ENCODE measurements at places on chromosomes 11 and 22. TPM values are rescaled to one million over a fixed set of nuclear protein-coding genes. Genes with fewer than 3 reads are reported as not detected.

DNA sequence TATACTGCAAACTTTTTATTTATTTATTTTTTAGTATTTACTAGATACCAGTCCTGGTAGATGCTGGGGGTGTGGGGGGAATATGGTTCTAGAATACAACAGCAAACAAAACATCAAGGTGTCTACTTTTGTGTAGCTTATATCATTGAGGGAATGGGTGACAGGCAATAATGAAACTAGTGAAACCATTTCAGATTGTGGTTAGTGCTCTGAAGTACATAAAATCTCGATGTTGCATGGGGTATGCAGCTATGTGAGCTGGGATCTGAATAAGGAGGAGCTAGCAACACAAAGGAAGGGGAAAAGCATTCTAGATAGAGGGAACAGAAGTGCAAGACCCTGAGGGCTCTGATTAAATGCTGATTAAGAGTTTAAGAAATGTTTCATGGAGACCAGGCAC, 103.5 kb downstream of the WT1 start:
- peaks cover 4% of the 10 kb centered on the region for H3K4me1 ChIP-seq
- no peak overlapping the region for H3K4me3 ChIP-seq
- H3K27me3 ChIP-seq = no peaks in the 10 kb centered on the region
- DNase-seq = no peak
- no peaks in the 10 kb centered on the region for H3K36me3 ChIP-seq

DNA sequence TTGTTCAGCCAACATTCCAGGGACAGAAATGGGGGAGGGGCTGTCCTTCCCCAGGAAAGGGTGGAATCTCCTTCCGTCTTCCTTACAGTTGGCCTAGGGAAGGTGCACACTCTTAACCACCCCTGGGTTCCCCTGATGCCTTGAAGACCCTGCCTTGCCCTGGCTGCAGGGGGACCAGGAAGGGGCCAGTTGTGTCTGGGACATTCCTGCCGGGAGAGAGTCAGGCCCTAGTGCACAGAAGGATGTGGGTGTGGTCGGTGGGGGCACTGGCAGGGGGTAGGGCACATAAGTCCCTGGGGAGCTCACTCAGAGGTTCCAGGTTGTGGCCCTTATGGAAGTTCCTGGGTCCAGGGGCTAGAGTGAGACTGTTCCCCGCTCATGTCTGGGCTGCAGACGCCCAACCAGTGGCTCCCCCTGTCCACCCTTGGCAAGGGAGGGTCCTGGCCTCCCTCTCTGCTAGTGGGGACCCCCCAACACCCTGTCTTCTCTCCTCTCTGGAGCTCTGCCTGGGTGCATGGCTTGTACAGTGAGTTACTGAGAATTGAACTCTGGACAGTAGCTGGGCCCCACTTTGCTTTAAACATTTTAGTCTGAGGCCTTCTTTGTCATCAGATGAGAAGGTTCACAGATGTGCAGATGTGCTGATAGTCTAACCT, 2.0 kb upstream of the APOBEC3A start:
- H3K4me1 ChIP-seq = no peaks in the 10 kb centered on the region
- 0 out of 2 replicates have a peak, but pooled peaks cover 2% of the 10 kb centered on the region for H3K27me3 ChIP-seq
- no peak for DNase-seq
- H3K36me3 ChIP-seq = no peaks in the 10 kb centered on the region
- no peak overlapping the region for H3K4me3 ChIP-seq

- no peak overlapping the region for H3K27ac ChIP-seq
- H3K4me3 ChIP-seq = no peak overlapping the region
- no peaks in the 10 kb centered on the region for H3K36me3 ChIP-seq
- DNase-seq = no peak
- no peaks in the 10 kb centered on the region for H3K4me1 ChIP-seq
- H3K27me3 ChIP-seq = no peaks in the 10 kb centered on the region
Observed at GRCh38 chr11:128424851-128425285, 162.5 kb downstream of the ETS1 start.

- no peak overlapping the region for H3K27ac ChIP-seq
- H3K4me1 ChIP-seq = peaks cover 4% of the 10 kb centered on the region
- H3K4me3 ChIP-seq = no peak overlapping the region
- H3K27me3 ChIP-seq = peaks cover 6% of the 10 kb centered on the region
Observed at GRCh38 chr11:45368697-45369096, 82.6 kb upstream of the SYT13 start.

DNA sequence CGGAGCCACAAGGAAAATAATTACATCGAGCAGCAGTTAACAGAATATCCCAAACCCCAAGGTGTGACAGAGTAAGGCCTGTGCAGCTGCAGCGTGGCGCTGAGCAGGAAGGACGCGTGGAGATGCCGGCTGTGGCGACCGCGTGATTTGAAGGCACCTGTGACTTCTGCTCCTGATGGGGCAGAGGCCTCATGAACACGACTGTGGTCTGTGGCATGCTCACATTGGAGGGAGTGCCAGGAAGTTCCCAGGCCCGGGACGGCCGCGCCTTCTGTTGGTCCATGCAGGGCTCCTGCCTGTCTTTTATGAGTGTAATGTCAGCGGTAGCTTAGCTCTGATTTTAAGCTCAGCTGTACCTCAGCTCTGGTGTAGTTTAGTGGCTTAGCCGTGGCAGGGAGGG, 50.4 kb downstream of the TPCN2 start:
- H3K4me3 ChIP-seq = no peak overlapping the region
- no peak overlapping the region for H3K27ac ChIP-seq
- H3K36me3 ChIP-seq = no peaks in the 10 kb centered on the region
- H3K4me1 ChIP-seq = peaks cover 21% of the 10 kb centered on the region
- DNase-seq = no peak

DNA sequence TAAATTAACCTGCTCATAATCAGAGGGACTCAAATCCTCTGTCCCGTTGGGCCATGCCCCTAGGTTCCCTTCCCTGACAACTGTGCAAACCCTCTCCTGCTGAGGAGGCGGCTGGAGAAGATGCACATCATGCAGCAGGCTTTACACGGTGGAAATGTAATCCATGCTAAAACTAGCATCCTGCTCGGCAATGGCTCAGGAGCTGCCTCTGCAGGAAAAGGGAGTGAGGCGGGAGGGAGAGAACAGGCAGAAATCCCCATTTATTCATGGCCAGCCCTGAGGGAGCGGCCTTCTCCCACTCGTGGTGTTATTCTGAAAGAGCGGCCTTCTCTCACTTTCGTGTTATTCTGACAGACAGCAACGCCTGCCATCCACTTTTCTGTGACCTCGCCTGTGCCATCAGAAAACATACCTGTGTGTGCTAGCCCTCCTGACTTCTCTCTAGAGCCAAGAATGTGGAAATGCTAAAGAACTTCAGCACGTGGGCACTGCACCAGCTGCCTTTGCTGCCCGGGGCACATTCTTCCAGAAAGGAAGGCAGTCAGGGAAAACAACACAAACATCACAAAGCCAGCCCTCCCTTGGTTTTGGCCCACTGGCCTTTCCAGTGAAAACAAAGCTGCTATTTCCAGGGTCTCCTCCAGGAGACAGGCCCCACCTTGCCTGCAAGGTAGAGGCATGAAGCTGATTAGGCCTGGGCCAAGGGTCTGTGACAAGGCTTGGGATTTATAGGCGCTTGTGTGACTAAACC, 62.9 kb upstream of the BID start:
- H3K27me3 ChIP-seq = no peaks in the 10 kb centered on the region
- no peaks in the 10 kb centered on the region for H3K36me3 ChIP-seq
- no peak overlapping the region for H3K4me3 ChIP-seq
- no peak overlapping the region for H3K27ac ChIP-seq

DNA sequence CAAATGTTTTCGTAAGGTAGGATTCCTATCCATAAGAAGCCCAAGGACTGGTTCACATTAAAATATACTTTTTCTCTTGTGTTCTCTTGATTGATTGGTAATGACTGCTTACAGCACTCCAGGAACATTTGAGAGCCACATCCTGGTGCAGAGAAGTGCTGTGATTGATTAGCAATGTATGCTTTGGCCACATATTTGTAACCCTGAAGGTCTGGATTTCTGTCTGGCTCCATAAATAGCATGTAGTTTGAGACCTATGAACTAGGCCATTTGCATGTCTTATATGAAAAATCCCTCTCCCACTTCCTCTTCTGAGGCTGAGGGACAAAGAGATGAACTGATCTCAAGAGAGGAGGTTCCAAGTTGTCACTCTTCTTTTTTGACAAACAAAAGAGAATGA, 49.3 kb upstream of the CD44 start:
- H3K36me3 ChIP-seq = no peaks in the 10 kb centered on the region
- no peak for DNase-seq
- no peaks in the 10 kb centered on the region for H3K27me3 ChIP-seq
- peaks cover 5% of the 10 kb centered on the region for H3K4me1 ChIP-seq

- no peak overlapping the region for H3K4me3 ChIP-seq
- no peaks in the 10 kb centered on the region for H3K36me3 ChIP-seq
- H3K27me3 ChIP-seq = no peaks in the 10 kb centered on the region
- H3K27ac ChIP-seq = no peak overlapping the region
- H3K4me1 ChIP-seq = no peaks in the 10 kb centered on the region
Observed at GRCh38 chr11:30608534-30608933, 22.4 kb upstream of the MPPED2 start.

GRCh38 chr22:42922374-42923191, 65.5 kb upstream of the ARFGAP3 start:
- H3K4me3 ChIP-seq = no peak overlapping the region
- H3K36me3 ChIP-seq = no peaks in the 10 kb centered on the region
- peaks cover 25% of the 10 kb centered on the region for H3K4me1 ChIP-seq
- no peak for DNase-seq

- no peak overlapping the region for H3K27ac ChIP-seq
- no peaks in the 10 kb centered on the region for H3K4me1 ChIP-seq
- no peaks in the 10 kb centered on the region for H3K27me3 ChIP-seq
- H3K36me3 ChIP-seq = no peaks in the 10 kb centered on the region
- no peak for DNase-seq
- no peak overlapping the region for H3K4me3 ChIP-seq
Observed at GRCh38 chr22:48379371-48379770, 1448.3 kb downstream of the BRD1 start.

- no peak overlapping the region for H3K27ac ChIP-seq
- H3K4me1 ChIP-seq = no peaks in the 10 kb centered on the region
- H3K4me3 ChIP-seq = no peak overlapping the region
- peaks cover 4% of the 10 kb centered on the region for H3K36me3 ChIP-seq
Observed at GRCh38 chr11:74085542-74085892, 76.6 kb upstream of the UCP3 start.

DNA sequence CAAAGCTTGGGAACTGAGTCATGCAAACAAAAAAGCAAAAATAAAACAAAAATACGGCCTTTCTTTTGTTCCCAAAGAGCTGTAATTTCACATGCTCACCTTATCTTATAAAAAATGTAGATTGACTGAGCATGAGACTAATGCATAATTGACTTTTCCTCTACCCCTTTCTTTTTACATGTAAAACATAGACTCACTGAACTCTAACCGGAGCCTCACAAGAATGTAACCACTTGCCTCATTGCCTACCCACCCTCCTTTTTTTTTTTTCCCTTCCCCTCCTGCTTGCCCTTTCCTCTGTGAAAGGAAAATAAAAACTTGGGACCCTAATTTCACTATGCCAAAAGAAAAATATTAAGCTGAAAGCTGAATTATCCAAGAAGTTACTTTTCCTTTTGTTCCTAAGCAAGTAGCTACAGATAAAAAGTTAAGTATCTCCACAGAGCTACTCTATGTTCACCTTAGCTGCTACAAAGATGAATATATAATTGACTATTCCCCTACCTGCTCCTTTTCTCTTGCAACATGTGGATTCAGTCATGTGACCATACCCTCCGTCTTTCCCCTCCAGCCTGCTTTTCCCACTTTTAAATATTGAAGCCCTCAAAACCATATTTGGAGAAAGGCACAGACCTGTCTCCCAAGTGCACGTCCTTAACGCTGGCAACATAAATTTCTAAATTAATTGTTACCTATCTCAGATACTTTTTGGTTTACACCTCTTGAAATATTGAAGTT, 39.6 kb upstream of the WEE1 start:
- H3K27me3 ChIP-seq = no peaks in the 10 kb centered on the region
- H3K4me1 ChIP-seq = peaks cover 30% of the 10 kb centered on the region
- peak overlapping the region; percentile 14 for H3K27ac ChIP-seq
- DNase-seq = no peak

GRCh38 chr22:44071781-44072326, 47.8 kb downstream of the PARVB start:
- no peak for DNase-seq
- no peak overlapping the region for H3K27ac ChIP-seq
- no peak overlapping the region for H3K4me3 ChIP-seq

DNA sequence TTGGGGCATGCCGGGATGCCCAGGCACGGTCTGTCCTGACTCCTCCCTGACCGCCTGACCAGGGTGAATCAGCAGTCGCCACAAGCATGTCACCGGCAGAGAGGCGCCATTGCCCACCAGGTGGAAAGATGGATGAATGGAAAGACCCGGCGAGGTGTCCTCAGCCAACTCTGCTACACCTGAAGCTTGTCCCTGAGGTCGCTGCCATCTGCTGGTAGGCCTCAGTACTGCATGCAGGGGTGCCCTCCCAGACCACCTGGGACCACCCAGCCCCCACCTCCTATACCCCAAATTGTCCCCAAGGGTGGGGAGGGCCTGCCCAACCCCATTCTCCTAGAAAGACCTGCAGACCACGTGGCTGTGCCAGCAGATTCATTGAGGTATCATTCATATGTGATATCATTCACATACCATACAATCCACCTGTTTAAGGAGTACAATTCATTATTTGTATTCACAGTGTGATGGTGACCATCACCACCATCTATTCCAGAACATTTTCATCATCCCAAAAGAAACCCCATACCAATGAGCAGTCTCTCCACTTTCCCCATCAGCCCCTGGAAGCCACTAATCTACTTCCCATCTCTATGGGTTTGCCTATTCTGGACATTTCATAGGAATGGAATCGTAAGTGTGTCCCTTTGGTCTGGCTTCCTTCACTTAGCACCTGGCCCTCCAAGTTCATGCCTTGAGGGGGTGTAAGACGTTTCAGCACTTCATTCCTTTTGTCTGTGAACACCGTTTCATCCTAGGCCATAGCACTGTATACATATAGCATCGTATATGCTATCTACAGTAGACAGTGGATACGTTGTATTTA, 17.5 kb downstream of the FGF3 start:
- no peaks in the 10 kb centered on the region for H3K27me3 ChIP-seq
- DNase-seq = peak; percentile 12
- no peaks in the 10 kb centered on the region for H3K36me3 ChIP-seq
- no peaks in the 10 kb centered on the region for H3K4me1 ChIP-seq

DNA sequence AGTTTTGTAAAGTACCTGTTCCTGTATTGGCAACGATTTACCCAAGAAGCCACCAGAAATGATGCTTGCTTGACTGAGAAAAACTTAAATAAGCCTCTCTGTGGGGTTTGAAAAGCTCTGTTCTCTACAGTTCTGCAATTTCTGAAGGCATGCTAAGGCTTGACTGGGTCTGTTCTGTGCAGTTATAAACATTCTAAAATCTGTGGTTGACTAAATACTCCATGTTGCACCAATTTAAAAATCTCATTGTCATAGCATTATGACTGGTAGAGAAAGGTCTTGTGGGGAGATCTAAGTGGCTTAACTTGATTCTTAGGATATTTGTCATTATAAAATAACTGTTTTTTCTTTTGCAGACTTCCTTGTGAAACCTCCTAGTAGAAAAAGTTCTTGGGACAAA, 73.7 kb downstream of the MTMR3 start:
- no peak overlapping the region for H3K27ac ChIP-seq
- DNase-seq = no peak
- no peaks in the 10 kb centered on the region for H3K4me1 ChIP-seq
- H3K36me3 ChIP-seq = no peaks in the 10 kb centered on the region

F2 gene
- total RNA-seq = 0.64 TPM

CPT1A gene
- 153 TPM for total RNA-seq

MPZL2 gene
- total RNA-seq = 1.8 TPM

UPK3A gene
- not detected for total RNA-seq

DTX4 gene
- total RNA-seq = 0.21 TPM

BCO2 gene
- total RNA-seq = 2.5 TPM

WBP2NL gene
- 0.44 TPM for total RNA-seq

ARCN1 gene
- total RNA-seq = 197 TPM

IL17REL gene
- total RNA-seq = 0.82 TPM

MUC2 gene
- 0.08 TPM for total RNA-seq

VSTM5 gene
- total RNA-seq = not detected

RTN4RL2 gene
- total RNA-seq = 0.90 TPM
